GM20000 (cell line): ENCODE measurements at places on chromosomes 4 and X.
A peak's percentile ranks its signal among the peaks of the same experiment; 100 is the strongest.

DNA sequence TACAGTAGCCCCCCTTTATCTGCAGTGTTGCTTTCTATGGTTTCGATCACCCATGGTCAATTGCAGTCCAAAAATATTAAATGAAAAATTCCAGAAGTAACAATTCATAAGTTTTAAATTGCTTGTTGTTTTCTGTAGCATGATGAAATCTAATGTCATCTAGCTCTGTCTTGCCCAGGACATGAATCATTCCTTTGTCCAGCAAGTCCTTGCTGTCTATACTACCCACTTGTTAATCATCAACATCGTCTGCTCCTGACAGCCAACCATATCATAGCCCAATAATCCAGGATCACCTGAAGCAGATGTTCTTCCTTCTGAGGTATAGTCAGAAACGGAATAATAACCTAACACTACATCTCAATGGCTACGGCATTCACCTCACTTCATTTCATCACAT, 79.8 kb downstream of the ADAMTS3 start:
- no peak for DNase-seq

DNA sequence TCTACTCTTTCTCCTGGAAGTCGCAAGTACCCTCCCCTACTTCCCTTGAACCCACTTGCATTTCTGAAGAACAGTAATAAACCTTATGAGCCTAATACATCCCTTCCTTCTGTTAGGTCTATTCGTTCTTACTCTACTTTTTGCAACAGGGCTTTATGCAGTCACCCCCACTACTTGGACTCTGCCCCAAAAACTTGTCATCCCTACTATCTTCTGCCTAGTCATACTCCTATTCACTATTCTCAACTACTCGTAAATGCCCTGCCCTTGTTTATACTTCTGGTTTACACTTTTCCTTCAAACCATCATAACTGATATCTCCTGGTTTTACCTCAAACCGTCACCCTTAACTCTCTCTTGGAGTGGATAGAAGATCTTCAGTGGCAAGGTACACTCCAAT, 55.2 kb upstream of the SLIT2 start:
- no peak for DNase-seq

DNA sequence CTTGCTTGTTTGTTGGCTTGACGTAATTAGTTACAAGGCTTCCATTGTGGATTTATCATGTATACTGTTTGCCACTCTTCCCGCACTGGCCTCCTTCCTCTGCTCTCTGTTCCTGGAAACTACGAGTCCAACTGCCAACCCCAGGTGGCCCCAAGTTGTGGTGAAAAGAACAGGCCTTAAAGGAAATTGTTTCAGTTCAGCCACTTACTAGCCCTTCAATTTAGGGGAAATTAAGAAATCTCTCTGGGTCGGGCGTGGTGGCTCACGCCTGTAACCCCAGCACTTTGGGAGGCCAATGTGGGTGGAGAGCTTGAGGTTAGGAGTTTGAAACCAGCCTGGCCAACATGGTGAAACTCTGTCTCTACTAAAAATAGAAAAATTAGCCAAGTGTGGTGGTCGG, 28.0 kb downstream of the RBM47 start:
- DNase-seq, result no peak

GRCh38 chrX:118115953-118116712, 477 bp downstream of the KLHL13 start:
- DNase-seq, result no peak

DNA sequence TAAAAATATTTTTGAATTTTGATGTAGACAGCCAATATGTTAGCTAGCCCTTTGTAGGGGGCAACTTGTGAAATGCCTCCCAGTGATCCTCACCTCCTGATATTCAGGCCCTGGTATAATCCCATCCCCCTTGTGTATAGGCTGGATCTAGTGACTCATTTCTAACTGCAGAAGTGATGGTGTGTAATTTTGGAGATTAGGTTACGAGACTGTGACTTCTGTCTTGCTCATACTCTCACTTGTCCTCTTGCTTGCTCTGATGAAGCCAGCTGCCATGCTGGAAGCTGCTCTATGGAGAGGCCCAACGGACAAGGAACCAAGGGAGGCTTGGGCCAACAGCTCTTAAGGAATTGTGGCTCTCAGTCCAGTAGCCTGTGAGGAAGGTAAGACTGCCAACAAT, 61.7 kb downstream of the GPR82 start:
- DNase-seq, result no peak

DNA sequence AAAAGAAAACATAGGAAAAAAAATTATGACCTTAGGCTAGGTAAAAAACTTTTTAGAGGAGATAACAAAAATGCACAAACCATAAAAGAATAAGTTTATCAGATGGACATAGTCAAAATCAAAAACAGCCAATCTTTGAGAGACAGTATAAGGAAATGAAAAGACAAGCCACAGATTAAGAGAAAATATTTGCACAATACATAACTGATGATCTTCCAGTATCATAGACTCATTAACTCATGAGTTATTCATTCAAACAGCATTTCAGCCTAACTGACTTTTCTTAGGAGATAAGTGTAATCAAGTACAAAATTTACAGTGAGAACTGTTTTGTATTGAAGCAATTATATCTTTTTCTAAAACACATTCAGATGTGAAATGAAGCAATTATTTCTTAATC, 183.8 kb downstream of the FBXO8 start:
- DNase-seq, result no peak

DNA sequence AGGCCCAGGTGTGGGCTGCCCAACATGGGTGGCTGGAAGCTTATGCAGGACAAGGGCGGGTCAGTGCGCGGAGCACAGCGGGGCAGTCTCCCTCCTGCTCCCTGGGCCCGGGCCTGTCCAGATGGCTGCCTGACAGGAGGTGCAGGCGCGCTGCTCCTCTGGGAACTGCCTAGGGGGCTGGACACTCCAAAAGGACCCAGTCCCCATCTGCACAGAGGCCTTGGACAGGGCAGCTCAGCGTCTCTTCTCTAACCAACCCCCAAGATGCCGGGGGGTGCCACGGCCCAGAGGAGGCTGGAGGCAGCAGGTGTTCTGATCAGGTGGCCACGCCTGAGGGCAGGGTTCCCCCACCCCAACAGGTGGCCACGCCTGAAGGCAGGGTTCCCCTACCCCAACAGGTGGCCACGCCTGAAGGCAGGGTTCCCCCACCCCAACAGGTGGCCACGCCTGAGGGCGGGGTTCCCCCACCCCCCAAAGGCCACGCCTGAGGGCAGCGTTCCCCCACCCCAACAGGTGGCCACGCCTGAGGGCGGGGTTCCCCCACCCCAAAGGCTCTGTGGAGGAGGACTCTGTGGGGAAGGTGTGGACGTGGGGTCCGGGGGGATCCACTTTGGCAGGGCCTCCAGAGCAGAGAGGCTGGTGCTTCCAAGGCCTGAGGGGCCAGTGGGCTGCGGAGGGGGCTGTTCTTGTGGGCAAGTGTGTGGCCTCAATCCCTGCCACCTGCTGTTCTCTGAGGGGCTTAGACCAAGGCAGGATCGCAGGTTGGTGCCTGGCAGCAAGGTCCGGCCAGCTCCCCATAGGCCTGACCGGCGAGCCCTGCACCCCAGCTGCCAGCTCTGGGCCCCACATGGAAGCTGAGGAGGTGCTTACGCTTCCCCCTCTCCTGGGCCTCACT, 36.1 kb downstream of the CPLX1 start:
- no peak for DNase-seq

DNA sequence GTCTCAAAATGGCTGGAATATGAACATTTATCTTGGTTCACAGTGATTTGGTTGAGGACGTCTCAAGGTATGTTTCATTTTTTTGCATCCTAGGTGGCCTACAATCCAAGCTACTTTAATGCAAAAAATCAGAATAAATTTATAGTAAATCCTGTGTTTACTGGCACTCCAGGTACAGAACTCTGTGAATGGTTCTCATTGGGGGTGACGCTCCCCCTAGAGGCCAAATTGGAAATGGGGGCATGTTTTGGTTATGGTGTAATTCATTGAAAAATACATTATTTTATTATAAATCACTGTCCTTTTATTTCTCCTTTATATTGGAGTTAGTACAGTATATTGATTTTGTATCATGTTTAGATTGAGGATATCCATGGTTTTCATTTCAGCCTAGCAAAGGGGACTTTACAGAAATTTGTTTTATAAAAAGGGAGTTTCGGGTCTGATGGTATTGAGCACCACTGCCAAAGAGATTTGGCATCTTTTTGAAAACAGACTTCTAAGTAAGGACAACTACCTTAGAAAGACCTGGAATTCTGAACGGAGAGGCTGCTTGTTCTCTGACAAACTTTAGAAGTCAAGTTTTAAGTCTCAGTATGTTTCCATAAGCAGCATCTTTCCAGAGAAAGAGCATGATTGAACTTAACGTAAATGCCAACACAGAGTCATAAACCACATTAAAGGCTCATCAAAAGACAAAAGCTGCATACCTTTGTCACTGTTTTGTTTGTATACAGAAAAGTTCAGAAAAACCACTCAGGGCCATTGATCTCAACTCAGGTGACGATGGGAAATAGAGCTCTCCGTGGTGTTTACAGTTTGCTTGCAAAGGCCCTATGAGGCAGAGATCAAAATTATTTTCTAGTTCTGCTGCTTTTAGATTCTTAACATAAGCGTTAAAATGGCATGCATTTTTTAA, 19.4 kb downstream of the MTM1 start:
- peak; percentile 7 for DNase-seq

- DNase-seq, result no peak
These were observed 95.9 kb downstream of the RASL11B start for GRCh38 chr4:52957835-52958631.

DNA sequence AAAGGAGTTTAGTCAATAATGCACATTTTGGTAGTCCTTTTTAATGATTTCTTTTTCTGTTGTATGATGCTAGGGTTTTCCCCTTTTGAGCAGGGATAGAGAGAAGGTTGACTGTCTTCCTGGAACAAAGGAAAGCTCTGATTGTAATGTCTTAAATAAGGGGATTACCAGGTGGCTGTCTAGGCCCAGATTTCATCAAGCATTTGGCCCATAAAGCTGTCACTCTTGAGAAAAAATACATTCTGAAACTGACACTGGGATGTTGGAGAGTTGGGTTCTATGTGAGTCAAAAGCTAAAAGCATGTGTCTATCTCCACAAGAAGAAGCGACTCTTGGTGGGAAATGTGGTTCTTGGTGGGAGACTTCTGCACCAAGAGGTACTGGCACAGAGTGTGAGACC, 26.4 kb downstream of the KIAA1210 start:
- DNase-seq, result no peak

- no peak for DNase-seq
These were observed 558.0 kb downstream of the STPG2 start for GRCh38 chr4:97585274-97585673.

GRCh38 chr4:150217192-150217591, 138.9 kb downstream of the DCLK2 start:
- no peak for DNase-seq

DNA sequence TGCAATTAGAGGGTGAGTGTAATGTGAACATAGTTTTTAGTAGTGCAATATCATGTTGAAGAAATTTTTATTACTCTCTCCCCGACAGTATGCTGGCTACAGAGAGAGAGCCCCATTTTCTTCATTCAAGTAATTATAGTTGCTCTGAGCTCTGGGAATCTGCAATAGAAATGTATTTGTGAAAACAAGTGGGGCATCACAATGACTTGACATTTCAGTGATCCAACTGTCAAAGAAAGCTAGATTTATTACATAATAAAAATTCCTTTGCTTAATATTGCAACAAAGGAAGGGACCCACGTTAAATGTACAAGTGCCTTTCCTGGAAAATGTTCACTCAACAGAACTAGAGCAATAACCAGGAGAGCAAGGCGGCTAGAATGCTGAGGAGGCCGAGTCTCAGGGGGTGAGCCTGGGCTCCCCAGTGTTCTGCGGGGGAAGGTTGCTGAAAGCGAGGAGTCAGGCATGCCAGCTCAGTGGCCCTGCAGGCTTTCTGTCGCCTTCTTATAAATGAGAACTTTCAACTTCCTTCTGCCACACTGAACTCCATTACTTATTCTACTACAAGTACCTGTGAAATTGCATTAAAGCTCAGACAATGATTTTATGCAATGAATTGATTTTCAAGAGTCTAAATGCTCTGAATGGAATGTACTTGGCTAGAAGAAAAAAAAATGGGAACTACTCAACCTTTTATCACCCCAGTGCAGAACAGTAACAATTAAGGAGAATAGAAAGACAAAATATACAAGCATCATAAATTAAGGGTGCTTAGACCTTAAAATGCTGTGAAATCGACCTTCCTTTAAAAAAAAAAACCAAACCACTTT, 476.4 kb downstream of the AFF2 start:
- no peak for DNase-seq

- no peak for DNase-seq
These were observed 68.5 kb downstream of the GALNT7 start for GRCh38 chr4:173237152-173237551.

- DNase-seq, result no peak
These were observed 20.5 kb upstream of the DDX3X start for GRCh38 chrX:41313419-41313818.

DNA sequence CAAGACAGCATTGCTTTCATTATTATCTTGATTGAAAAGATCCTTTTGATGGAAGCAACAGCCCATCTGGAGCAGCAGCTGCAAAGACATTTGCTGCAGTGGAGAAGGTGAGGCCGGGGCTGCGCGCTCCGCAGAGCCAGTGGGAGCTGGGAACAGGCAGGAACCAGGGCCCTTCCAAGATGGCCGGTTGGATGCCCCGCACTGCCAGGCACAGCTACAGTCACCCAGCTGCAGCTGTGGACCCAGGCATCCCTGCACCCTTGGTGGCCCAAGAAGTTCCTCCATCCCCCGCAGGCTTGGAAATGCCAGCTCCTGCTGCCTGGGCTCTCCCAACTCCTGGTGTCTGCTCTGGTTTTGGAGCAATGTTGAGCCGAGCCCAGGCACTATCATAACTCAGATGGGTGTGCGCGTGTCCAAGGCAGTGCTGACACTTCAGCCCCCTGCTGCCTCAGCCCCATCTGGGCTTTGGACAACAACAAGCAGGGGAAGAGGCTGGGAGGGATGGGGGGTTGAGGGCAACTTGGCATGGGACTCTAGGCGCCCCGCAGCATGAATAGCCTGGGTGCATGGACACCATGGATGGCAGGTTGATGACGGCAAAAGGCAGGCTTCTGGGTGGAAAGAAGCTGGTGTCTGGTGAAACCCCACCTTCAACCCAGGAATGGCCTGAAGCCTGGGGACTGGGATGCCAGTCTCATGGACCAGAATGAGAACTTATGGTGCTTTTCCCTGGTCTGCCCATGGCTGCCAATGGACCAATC, 371.8 kb downstream of the FSTL5 start:
- DNase-seq, result no peak

DNA sequence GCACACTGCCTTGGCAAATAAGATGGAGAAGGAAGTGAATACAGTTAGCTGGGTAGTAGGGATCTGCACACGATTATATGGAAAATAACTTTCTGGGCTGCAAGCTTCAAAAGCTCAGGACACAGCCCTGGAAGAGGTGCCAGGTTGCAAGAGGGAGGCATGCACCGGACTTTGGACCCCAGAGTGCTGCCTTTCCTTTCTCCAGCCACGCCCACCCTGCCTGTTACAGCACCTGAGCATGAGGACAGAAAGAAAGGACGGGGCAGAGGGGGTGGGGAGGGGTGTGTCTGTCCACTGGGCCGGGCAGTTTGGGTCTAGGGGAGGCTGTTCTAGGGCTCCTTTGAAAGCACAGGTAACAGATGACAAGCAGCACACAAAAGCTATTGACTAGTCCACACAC, 152.8 kb downstream of the ENPP6 start:
- no peak for DNase-seq
